ENCODE measurements at places on chromosomes 4 and X.

GRCh38 chrX:41728125-41728524 lies 4.1 kb downstream of the GPR82 start:
- DNase-seq, result no peak

- no peak for DNase-seq
Measured at GRCh38 chr4:148380291-148380690, 61.9 kb downstream of the NR3C2 start.

DNA sequence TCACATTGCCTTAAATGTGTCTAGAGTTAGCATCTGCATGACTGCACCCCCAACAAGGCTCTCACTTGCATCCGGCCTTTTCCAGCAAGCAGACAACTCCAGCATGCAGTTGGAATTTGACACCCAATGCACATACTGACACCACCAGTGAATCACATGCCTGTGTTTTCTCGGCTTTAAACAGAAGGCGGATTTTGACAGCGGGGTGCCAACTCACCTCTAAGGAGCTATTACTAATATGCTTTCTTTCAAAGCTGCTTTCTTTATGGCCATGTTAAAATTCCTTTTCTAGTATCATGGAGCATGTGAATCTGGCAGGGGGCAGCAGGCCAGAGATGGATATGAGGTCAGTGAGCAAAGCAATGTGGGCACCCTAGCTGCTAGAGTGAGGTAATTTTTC lies 78.0 kb upstream of the CLNK start:
- no peak for DNase-seq

DNA sequence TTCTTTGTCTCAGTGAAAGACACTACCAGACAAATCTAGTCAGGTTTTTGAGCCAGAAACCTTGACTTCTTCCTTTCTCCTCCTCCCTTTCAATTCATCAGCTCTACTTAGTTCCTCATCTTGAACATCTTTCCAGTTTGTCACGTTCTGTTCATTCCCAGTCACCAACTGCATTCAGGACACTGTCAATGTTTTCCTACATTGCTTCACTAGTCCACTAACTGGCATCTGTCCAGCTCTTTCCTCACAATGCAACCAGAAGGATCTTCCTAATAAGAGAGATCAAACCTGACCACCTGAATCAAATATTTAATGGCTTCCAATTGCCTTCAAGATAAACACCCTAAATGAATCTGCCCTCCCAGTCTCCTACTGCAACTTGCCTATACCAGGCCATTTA lies 52.5 kb downstream of the SYNPO2 start:
- no peak for DNase-seq

DNA sequence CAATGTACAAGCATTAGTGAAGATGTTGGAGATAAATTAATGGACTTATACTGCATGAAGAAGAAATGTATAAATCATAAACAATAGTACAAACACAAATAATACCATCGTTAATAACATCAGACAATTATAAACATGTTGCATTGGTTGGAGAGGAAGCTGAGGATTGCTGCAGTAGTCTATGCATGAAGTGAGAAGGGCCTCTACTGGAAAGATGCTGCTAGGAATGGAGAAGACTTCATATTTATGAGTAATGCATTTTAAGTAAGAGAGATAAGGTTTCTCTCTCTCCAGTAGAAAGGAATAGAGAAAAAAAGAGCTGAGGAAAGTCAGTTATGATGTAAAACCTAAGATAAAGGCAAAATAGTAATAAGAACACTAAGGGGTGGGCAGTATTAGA lies 247.8 kb downstream of the GRID2 start:
- DNase-seq, result no peak

DNA sequence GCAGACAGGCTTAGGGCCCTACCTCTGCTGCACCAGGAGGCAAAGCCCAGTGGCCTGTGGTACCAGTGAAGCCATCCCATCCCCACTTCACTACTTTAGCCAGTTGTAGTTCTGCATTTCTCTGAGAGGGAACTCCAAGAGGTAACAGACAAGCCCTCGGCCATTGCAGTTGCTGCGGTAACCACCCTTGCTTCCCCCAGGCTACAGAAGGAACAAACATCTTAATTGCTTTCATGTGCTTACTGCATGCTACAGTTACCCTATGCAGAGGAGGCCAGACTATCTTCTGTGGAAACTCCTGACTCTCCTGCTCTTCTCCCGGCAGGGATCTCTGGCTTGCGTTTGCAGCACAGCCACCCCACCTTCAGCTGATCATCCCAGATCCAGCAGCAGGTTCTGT lies 67.8 kb downstream of the SPIN4 start:
- no peak for DNase-seq
